Neural crest cell (in vitro differentiated cells): ENCODE measurements at places on chromosomes 13 and 19. TPM values are rescaled to one million over a fixed set of nuclear protein-coding genes. Genes with fewer than 3 reads are reported as not detected.

KIR2DL3 gene
- total RNA-seq = not detected in 2 replicates

KLK2 gene
- total RNA-seq = not detected in 2 replicates

DNA sequence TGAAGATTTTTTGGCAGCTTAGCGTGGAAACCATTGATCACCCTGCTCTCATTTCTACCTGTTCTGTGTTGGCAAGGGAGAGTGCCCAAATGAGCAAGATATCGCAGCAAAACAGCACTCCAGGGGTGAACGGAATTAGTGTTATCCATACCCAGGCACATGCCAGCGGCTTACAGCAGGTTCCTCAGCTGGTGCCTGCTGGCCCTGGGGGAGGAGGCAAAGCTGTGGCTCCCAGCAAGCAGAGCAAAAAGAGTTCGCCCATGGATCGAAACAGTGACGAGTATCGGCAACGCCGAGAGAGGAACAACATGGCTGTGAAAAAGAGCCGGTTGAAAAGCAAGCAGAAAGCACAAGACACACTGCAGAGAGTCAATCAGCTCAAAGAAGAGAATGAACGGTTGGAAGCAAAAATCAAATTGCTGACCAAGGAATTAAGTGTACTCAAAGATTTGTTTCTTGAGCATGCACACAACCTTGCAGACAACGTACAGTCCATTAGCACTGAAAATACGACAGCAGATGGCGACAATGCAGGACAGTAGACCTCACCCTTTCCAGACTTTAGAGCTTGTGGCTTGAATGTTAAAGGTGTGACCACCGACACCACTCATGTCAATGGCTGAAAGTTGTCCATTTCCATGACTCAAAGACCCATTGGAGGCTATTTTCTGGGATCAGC lies 5.8 kb downstream of the CEBPG start:
- DNase-seq = no peak

DNA sequence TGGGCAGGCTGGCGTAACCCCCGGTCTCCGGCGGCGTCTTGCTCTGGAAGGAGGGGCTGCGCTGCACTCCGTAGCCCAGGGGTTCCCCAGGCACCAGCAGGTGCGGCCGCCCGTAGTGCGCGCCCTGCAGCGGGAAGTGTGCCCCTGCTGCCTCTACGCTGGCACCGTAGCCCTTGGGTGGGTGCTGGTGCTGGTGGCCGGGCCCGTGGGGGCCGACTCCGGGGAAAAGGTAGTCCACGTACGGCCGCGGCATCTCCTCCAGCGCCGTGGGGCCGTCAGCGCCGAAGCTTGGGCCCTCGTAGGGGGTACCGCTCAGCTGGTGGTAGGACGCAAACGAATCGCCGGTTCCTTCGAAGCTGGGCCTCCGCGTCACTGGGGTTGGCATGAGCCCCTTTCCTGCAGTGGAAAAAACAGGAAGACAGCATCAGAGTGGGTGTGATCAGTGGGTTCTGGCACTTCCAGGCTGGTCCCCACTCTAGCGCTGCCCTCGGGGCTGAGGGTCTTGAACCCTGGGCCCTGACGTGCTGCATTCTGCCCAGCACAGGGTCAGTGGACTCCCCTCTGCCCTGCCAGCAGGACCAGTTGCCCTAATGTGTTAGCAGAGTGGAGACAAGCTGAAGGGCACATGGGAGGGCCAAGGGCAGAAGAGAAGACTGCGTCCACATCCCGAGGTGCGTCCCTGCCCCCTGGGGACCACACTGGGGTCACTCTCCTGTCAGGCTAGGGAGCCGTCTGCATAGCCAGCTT lies 72.3 kb downstream of the LATS2 start:
- DNase-seq = no peak
